ENCODE measurements at places on chromosomes 7 and 10.

- no peak for DNase-seq
Observed at GRCh38 chr10:29540016-29540415, 94.8 kb downstream of the SVIL start.

DNA sequence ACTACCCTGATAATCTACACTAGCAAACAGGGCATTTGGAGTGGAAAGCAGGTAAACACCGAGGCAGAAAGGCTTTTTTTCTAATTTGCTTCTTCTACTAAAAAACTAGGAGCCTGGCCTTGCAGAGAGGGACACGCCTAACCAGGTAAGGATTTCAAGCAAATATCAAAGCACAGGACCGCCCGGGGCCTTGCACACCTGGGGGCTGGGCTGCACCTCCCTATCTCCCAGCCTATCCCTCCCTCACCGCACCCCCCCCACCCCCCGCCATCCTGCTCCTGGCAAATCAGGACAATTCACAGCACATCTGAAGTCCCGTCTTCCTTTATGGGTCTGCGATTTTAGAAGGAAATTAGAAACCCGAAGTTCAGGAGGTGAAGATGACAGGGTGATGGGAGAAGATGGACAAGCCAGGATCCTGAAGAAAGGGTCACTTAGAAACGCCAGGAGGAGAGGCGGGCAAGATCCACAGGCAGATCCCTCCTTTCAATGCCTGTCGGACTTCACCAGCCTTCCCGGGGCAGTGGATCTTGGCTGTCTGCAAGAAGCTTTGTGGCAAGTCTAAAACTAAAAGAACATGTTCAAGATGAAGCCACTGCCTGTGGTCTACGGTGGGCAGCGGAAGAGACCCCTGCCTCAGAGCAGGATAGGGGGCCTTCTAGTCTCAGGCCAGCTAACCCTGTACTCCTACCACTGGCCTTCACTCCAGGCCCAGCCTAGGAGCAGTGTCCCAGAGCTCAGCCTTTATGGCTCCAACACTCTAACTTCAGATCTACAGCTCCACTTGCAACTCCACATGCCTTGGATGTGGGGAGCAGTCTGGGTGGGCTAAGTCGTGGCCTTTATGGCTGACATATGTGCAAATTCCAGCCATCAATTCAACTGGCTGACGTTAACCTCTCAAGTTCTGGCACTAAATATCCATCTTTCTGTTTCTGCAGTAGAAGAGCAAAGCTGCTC lies 43.9 kb downstream of the TNS3 start:
- no peak for DNase-seq

- DNase-seq: peak; percentile 50
Observed at GRCh38 chr10:129863201-129863663, 100.8 kb downstream of the EBF3 start.

- DNase-seq: no peak
Observed at GRCh38 chr10:119483839-119484238, 58.7 kb downstream of the RGS10 start.

DNA sequence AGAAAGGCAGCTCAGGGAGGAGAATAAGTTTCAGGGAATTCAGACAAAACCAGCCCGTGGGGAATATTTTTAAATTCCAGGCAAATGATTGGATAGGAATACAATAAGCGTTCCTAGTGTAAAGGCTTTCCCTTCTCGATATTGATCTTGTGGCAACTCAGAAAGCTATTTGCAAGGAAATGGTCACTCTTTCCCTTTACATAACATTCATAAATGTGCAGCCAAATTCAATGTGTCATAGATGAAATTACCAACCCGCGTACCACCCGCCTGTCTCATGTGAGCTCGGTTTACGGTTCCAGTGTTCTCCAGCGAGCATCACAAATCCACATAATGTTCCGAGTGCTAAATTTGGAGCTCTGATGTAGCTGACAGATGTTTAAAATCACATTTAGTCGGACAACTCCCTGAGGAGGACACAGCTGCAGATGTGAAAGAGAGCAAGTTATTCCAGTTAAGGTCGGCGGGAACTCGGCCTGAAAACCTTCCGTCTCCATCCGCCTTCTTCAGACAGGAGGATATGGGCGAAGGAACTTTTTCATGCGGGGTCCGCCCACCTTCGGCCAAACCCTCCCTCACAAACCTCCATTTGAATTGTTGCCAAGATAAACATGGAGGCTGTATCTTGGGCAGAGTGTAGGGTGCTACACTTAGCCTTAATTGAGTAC lies 327.0 kb downstream of the RNLS start:
- no peak for DNase-seq

GRCh38 chr7:31466036-31466435 lies 47.9 kb upstream of the ITPRID1 start:
- no peak for DNase-seq

DNA sequence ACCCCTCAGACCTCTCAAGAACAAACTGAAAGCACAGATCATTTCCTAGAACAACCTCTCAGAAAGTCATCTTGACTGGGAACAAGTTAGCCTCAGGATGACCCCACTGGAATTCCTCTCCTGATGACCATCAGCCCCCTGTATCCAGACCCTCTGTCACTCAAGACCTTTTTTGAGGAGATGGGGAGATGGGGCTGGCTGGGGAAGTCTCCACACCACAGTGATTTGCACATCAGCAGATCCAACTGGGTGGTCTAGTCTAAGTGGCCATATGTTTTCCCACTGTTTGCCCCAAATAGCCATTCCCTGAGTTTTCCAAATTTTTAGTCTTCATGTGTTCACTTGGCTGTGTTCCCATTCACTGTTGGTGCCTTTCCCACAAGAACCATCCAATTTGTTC lies 452.4 kb upstream of the NPVF start:
- DNase-seq: no peak

DNA sequence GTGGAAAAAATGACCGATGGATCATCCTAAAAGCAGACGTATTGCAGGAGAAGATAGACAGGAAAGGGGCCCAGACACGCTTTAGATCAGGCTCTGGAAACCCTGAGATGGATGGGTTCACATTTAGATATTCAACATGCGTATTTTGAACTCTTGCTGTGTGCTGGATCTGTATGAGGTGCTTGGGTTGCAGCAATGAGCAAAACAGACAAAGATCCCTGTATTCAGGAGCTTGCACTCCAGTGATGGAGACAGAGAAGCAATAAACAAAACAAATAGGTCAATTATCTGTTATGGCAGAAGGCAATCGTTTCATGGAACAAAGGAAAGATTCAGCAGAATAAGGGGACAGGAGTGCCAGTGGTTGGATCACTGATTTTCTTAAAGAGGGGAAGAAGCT lies 201.9 kb upstream of the AGK start:
- DNase-seq: no peak

DNA sequence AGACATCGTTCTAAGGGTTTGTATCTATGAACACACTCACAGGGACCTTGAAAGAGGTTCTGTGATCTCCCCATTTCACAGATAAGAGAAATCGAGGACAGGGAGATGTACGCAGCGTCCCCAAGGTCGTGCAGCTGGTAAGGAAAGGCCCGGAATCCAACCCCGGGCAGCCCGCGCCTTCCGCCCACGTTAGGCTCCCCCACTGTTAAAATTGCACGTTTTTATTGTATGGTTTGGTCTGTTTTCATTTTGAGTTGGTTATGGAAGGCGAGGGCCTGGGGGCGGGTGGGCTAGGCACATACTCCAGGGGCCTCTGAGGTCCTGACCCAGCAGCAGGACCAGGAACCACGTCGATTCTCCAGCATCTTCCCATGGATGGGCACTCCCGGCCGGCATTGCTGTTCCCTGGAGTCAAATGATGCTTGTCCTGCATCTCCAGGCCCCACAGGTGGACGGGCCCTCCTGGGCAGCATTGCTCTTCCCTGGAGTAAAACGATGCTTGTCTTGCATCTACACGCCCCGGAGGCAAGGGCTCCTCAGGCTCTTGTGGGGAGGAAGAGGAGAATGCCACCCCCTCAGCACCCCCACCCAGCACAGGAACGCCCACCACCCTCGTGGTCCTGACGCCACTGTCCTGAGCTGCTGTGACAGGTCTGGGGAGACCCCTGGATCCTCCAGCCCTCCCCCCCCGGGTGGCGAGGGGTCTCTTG lies 65.9 kb downstream of the PDGFA start:
- no peak for DNase-seq

GRCh38 chr10:92047215-92047614 lies 123.6 kb downstream of the BTAF1 start:
- no peak for DNase-seq

DNA sequence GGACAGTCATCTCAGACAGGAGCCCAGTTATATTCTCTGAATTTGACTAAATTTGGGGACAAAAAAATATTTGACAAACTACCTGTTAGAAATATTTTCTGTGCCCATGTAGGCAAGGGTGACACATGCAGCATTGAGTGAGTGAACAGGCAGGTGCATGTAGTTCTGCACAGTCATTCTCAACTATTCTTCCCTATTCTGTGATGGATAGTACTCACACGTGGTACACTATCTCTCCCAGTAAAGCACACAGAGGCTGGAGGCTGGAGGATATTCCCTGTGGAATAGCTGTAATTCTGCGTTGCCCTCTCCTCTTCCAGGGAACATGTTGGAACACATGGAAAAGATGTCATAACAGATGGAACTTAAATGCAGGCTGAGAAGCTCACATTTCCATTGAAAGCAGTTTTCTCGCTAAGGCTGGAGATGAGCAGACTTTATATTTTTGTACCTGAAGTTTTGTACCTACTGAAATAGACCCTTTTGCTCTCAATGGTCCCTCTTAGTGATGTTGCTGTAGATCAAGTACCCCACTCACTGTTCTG lies 75.0 kb downstream of the GPR141 start:
- no peak for DNase-seq

GRCh38 chr7:45036317-45036716 lies 36.3 kb downstream of the CCM2 start:
- DNase-seq: no peak
